ENCODE measurements at places on chromosomes 12 and 14.

GRCh38 chr14:97995038-97995437 lies 1197.9 kb downstream of the VRK1 start:
- no peak for DNase-seq

GRCh38 chr12:50533203-50533584 lies 28.4 kb downstream of the DIP2B start:
- no peak for DNase-seq

GRCh38 chr14:55332654-55333570 lies 61.7 kb downstream of the FBXO34 start:
- DNase-seq: no peak

DNA sequence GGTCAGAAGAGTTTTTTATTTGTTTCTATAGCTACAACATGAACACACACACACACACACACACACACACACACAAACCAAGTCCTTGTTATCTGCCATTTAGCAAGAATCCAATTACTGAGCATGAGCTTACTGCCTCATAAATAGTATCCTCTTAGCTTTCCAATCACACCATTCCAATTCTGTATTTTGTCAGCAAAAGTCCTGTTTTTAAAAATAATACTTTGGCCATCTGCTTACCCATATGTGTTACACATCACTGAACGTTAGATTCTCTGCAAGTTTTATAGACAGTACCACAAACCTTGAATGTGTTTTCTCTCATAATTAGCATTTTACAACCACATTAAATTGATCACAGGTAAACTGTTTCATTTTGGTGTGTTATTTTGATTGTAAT lies 1905.4 kb upstream of the FLRT2 start:
- no peak for DNase-seq

GRCh38 chr12:103884316-103884715 lies 43.3 kb upstream of the NT5DC3 start:
- no peak for DNase-seq

DNA sequence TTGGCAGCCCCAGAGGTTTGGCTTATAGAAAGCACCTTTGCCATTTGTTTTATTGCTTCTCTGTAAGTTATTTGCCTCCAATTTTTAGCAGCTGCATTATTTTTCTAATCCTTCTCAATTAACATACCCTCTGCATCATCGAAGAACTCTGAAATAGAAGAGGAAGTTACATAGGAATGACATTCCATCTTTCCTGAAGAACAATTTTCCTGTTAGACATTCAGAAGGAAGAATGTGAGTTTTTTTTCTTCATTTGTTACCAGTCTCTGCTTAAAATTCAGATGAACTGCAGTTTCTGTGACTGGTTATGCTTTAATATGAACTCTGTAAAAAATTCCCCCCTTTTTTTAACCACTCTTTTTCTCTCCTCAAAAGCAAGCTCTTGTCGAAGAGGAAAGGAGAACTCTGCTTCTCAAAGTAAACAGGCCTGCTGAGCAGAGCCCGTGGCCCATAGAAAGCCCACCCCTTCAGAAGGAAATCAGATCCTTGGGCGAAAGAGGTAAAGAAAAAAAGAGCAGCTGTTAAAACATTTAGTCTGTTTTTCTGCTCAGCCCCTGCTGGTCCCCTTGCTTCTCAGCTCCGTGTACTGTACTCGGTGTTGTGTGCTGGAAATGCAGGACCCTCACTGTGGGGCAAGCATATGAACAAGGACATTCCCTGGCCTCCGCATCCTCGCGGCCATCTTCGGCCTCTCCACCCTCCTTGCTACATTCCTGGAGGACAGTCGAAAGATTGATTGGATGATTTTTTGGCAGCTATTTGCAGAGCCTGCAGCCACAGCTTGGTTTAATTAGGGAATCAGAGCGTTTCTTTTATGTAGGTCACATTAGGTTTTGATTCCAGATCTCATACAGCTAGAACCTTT lies 164.4 kb upstream of the LRIG3 start:
- peak; percentile 60 for DNase-seq

GRCh38 chr14:92492258-92492657 lies 21.3 kb upstream of the RIN3 start:
- no peak for DNase-seq

- DNase-seq: no peak
Measured at GRCh38 chr14:66129224-66129623, 356.9 kb upstream of the CCDC196 start.

GRCh38 chr12:43337571-43338444 lies 214.2 kb downstream of the ADAMTS20 start:
- no peak for DNase-seq

DNA sequence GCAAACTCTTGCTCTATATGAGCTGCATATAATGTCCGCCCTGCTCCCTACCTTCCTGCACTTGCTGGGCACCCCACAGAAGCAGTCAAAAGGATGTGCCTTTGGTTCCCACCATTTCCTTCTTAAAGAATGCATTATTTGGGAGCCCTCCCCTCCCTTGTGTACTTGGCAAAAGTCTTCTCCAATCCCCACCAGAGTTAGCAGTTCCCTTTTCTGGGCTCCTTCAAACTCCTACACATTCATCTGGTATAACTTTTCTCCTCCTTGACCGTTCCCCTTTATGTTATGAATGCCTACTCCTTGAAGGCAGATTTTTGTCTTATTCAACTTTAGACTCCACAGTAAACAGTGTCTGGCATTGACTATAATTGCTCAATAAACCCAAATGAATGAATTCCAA lies 27.8 kb downstream of the AREL1 start:
- no peak for DNase-seq

GRCh38 chr12:78778339-78778738 lies 86.2 kb upstream of the SYT1 start:
- DNase-seq: no peak

DNA sequence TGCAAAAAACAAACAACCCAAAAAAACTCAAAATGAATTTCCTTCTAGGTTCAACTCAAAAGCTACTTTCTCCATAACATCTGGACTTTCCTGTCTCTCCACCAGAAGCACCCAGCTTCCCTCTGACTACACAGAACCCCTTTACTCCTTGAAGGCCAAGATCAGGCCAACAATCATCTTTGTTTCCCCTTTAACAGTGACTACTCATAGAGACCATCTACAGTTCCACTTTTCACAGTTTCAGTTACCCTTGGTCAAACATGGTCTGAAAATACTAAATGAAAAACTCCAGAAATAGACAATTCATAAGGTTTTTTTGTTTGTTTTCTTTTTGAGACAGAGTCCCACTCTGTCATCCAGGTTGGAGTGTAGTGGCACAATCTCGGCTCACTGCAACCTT lies 11.8 kb downstream of the GCH1 start:
- DNase-seq: no peak

DNA sequence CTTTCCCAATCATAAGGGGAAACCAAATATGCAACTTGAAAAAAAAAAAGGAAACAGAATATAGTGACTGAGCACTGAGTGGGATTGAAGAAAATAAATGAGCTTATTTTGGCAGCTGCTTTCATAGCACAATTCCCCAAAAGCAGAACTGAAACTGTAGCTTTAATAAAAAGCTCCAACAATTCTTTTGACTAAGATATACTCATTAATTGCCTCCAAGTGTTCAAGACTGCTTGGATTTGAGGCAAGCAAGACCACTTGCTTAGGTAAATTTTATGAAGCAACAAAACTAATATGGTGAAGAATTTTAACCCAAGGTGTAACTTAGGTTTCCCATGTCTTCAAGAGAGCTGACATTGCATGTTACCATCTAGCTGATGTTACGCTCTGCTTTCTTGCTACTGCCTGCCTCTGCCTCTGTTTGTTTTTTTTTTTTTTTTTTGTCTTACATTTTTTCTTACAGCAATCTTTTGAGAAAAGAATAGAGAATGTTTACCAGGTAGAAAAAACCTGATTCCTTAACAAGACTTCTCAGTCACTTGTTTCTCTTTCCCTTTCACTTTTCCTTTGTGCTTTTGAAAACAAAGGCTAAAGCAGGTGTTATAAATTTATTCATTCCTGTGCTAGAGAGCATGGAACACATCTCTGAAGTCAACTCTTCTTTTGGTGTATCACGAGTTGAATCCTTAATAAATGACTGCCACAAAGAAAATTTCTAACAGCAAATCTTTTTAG lies 134.4 kb downstream of the BCAT1 start:
- no peak for DNase-seq

GRCh38 chr12:1906579-1906978 lies 11.9 kb downstream of the CACNA2D4 start:
- no peak for DNase-seq
